ENCODE measurements at places on chromosomes 7 and 10.
A peak's percentile ranks its signal among the peaks of the same experiment; 100 is the strongest.

DNA sequence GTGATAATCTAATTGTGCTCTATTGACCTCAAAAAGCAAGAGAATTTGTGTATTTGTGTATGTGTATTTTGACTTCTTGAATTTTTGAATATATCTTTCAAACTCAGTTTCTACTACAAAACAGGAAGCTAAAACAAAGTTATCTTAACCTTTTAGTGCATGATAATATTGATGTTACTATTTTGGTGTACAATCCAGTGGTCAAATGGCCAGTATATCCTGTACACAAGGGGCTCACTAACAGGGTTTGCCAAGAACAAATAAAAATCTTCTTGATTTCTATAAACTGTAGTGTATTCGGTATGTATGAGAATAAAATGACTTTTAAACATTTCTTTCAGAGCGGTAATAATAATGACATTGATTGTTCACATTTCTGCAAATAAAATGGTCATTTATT lies 69.6 kb downstream of the FOXP2 start:
- no peak for DNase-seq

GRCh38 chr7:118104812-118105441 lies 79.0 kb upstream of the LSM8 start:
- DNase-seq: peak; percentile 3

DNA sequence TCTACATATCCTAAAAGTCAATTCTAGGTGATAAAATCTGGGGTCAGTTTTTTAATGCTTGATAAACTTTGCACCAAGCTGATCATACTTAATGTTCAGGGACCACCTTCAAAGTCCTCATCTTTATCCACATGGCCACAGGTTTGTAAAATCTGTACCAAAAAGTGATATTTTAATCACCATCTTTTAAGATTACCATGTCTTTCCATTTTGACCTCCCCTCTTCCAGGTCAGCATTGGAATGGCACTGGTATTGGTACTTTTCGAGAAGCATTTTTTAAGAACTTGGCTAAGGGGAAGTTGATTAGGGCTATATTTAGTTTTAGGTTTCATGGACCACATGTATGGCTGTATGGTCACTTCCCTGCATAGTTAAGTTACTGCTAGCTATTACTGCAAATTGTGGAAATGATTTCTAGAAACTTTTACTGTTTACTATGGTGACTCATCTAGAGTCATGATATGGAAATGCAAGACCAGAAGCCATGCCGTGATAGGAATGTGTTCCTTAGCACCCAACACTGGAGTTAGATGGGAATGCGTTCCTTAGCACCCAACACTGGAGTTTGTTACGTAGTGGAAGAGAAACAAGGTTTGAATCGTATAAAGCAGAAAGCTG lies 50.8 kb upstream of the ABLIM1 start:
- peak; percentile 96 for DNase-seq

DNA sequence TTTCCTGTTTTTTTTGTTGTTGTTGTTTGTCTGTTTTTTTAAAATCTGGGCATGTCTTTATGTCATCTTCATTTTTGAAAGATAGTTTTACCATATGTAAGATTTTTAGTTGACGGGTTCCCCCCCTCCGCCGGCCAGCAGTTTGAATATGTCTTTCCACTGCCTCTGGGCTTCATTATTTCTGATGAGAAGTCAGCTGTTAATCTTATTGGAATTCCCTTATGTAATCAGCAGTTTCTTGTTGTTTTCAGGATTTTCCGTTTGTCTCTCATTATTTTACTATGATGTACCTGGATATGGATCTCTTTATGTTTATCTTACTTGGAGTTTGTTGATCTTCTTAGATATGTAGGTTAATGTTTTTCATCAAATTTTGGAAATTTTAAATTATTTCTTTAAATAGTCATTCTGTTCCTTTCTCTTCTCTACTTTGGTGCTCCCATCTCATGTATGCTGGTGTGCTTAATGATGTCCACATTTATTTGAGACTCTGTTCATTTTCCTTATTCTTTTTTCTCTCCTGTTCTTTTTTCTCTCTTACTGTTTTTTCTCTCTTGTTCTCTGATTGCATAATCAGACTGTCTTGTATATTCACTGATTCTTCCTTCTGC lies 9.7 kb downstream of the EXOC6 start:
- DNase-seq: peak; percentile 13

DNA sequence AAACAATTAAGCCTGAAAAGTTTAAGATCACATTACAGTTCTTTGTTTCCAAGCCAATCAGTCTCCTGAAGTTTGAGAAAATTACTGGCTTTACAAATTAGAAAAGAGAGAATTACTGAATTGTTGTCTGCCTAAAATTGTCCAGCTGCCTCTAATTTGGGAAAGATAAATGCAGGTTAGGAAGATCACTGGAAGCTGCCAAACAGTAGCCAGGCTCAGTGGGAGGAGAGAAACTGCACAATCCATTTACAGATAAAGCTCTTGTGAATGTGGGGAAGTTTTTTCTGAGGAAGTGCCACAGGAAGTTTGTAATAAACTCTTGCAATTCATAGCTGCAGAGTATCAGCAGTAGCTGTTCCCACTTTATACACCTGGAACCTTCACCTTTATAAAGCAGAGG lies 100.7 kb downstream of the IQUB start:
- DNase-seq: no peak

DNA sequence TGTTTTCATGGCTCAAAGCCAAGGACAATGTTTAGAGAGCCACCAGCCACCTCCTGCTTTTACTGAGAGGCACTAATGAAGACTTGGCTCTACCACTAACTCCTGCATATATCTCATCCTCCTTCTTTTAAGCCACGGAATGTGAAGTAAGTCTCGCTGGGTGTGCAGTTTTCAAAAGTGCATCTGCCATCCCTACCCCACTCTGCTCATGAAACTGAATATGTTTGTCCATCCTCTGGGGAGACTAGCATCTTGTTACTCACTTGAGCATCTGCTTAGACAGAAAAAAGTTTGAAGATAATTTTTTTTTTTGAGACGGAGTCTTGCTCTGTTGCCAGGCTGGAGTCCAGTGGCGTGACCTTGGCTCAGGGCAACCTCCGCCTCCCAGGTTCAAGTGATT lies 40.8 kb downstream of the EPDR1 start:
- no peak for DNase-seq
